ENCODE measurements at places on chromosomes 3 and 15.

GRCh38 chr3:150535204-150535603, 11.1 kb downstream of the SERP1 start:
- DNase-seq = no peak

- DNase-seq = no peak
Measured at GRCh38 chr15:39597751-39598185, 16.9 kb downstream of the THBS1 start.

DNA sequence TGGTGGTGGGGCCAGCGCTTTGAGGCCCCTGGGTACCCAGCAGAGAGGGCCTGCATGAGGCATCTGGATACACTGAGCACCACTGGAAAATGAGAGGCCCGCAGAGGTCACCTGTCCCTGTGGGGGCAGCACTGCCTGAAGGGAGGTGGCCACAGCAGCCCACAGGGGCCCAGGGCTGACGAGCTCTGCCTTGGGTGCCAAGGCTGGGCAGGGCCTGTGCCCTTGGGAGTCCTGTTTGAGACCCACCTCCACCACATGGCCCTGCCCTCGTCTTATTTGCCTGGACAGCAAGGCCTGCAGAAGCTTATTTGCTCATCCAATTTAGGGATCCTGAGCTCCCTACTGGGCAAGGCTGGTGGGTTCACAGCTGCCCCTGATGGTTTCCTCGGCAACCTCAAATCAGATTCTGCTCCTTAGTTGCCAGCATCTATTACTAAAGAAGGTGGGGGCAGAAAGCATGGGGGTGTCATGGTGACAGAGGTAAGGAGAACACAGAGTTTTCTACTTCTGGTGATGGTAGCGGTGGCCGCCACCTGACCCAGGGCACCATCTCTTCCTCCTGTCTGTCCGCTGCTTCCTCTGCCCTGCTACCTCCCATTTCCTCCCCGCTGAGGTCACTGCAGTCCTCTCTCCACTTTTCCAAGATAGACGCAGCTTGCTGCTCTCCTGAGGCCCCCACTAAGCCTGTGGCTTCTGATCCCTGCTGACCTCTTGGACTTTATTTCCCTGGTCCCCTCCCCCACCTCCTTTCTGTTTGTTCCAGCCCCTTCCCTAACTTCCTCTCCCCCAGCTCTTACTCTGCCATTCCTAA, 62.9 kb downstream of the HMCES start:
- DNase-seq = no peak

GRCh38 chr15:62997441-62997840, 45.1 kb upstream of the TPM1 start:
- DNase-seq = no peak

- no peak for DNase-seq
Measured at GRCh38 chr15:67585681-67586080, 43.2 kb downstream of the MAP2K5 start.

- peak; percentile 33 for DNase-seq
Measured at GRCh38 chr15:63122002-63122875, 578 bp downstream of the LACTB start.

GRCh38 chr15:70047386-70048197, 50.1 kb downstream of the TLE3 start:
- no peak for DNase-seq

GRCh38 chr15:67967871-67968431, 86.2 kb upstream of the PIAS1 start:
- DNase-seq = no peak

GRCh38 chr15:68808091-68808490, 12.6 kb downstream of the ANP32A start:
- no peak for DNase-seq

GRCh38 chr15:52678468-52679231, 538 bp downstream of the ATOSA start:
- DNase-seq = peak; percentile 53

DNA sequence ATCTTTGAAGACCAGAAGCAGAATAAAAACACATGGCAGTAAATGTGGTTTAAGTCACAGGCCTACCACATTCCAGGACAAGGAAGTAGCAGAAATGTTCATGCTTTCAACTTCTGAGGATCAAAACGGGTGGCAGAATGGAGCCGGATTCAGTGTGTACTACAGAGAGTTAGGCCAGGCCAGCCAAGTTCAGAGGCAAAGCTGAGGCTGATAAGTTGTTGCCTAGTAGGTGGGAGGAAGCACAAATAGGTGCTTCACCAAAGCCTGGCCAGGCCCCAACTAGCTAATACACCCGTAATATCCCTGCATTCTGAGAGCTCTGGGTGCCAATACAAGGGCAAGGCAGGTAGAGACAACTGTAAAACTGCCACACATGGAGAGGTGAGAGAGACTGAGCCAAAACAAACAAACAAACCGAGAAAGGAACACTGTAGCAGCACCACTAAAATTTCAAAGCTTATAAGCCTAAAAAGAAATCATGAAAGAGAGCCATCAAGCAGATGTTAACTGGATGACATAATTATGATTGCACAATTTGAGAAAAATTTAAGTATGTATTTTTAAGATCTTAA, 156.4 kb upstream of the CBLB start:
- DNase-seq = no peak

Data from T follicular helper cell (primary cell).